ENCODE measurements at places on chromosomes 11 and 22.

DNA sequence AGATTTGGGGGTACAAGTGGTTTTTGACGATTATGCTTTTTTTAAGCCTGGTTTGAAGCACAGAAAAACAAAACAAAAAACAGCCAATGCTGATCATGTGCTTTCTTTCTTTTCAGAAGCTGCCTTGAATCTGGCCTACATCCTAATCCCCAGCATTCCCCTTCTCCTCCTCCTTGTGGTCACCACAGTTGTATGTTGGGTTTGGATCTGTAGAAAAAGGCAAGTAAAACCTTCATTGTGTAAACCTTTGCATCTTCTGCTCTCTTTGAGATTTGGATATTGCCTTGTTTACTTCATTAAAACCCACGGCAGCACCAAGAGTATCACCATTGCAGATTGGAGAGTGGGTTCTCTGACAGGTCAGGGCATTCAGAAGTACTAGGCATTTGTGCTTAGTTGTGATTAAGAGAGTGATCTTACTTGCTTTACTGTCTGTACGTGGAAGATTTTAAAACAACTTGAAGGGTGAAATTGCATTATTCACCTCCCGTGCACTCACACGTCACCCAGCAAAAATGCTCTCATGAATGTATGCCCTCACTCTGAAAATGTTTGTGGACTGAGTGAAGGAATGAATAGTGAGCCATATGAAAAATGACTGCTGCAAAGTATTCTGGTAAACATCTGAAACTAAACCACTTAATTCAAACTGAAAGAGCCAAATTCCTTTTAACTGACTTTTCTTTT is 17.0 kb downstream of the LAYN start:
- no peak for DNase-seq

GRCh38 chr11:78147807-78148206 is 8.4 kb upstream of the ALG8 start:
- DNase-seq = no peak

DNA sequence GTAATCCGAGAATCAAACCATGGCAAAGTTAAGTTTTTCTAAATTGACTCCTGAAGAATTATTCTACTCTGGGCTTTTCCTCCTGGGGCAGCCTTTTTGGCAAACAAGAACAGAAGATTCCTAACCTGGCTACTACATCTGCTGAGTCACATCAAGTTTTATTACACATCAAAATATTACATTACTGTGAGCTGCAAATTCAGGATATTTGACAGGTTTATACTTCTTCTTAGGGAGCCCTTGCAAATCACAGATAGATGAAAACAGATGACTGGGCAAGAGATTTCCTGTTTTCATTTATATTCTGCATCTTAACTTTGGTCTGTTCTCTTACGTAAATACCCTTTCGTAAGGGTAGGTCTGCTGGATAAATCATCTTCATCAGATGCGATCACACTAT is 23.6 kb downstream of the XRRA1 start:
- DNase-seq = no peak

- no peak for DNase-seq
Observed at GRCh38 chr11:76184551-76184993, 21.7 kb downstream of the WNT11 start.

GRCh38 chr22:48659404-48659996 is 1168.2 kb downstream of the BRD1 start:
- no peak for DNase-seq

DNA sequence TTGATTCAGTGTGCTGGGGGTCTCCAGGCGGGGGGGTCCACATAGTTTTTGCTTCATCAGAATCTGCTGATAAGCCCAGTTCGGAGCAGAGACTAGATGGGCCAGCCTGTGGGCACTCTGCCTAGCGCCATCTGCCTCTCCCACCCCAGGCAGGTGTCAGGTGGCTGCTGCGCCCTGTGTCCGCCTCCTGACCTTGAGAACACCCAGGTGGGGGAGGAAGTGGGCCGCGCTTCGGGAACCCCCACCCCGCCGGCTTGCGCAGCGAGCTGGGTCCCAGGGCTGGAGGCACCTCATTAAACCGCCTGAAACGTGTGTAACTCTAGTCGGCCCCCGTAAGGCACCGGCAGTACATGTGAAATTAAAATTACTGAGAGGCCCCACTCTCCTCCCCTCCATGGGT is 113.6 kb downstream of the KCNQ1 start:
- no peak for DNase-seq

- no peak for DNase-seq
Observed at GRCh38 chr22:23137905-23138561, 3.8 kb downstream of the RSPH14 start.

DNA sequence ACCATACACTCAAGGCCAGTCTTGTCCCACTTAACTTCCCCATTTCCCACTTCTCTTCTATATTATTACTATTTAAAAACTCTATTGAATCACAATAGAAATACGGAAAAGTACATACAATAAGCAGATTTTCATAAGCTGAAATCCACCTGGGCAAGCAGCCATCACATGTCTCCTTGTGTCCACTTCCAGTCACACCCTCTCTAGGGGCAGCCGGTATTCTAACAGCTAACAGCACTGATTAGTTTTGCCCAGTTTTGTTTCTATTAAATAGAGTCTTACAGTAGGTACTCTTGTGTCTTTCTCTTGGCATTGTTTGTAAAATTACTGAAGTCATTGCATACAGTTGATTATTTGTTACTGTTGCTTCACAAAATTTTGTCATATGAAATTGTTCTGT is 37.8 kb downstream of the PPP6R3 start:
- DNase-seq = no peak

- no peak for DNase-seq
Observed at GRCh38 chr11:120217941-120218694, 7.3 kb downstream of the OAF start.

DNA sequence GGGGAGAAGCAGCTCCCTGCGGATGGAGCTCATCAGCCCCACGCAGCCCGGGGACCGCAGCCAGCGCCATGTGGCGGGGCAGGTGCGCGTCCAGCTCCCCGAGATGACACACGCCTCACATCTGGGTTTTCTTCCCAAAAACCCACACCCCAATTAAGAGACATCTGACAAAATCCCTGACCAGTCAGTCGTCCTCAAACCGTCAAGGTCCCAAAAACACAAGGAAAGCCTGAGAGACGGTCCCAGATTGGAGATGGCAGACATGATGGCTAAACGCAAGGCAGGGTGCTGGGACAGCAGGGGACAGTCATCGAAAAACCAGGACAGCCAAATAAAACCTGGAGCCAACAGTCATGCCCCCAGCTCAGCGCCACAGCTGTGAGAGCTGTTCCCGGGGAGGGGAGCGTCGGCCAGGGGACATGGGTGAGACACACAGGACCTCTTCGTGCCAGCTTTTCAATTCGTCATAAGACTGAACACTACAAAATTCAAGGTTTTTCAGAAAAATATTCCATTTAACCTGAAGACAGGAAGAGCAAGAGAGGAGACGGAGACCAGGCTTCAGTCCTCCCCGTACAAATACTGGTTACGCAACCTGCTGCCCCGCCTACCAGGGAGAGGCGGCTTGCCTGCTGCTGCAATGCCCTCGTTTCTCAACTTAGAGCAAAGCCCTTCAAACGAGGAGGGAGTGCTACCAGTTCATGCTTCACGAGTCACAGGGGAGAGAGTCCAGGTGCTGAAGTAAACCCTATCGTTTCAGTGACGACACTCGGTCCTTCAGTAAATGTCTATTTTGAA is 10.5 kb downstream of the TOLLIP start:
- DNase-seq = no peak

- no peak for DNase-seq
Observed at GRCh38 chr11:116335891-116336290, 436.9 kb downstream of the BUD13 start.

DNA sequence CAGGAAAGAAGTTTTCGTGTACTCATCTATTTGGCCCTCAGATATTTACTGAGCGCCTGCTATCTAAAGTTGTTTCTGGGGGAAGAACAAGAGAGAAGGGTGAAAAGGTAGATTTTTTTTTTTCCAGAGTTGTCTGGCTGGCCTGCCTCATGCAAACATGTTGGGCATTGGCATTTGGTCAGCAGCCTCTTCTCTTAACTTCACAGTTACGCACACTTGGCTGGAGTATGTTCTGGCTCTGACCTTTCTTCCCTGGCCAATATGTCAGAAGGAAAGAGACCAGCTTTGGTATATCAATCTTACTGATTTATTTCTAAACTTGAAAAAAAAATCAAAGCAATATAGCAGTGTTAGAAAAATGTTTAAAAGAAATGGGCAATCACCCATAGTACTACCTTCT is 54.2 kb upstream of the GRAMD1B start:
- no peak for DNase-seq

GRCh38 chr11:13336246-13336878 is 58.8 kb downstream of the BMAL1 start:
- DNase-seq = no peak

GRCh38 chr11:129701706-129702105 is 113.9 kb upstream of the TMEM45B start:
- no peak for DNase-seq

DNA sequence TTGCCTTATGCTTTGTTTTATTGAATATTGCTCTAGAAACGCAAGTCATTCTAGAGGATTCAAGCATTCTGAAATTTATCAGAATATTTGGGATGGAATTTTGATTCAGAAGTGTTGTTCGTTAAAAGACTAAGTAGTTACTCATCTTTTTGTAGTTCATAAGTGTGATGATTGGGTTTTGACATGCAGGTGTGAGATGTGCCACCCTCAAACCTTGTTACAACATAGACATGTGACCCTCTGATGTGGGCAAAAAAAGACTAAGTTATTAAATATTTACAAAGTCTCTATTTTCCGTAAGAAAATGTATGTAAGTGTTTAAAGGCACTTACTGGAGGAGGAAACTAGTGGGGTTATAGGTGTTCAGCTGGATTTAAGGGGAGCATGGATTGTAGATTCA is 8.9 kb downstream of the YWHAH start:
- DNase-seq = no peak

DNA sequence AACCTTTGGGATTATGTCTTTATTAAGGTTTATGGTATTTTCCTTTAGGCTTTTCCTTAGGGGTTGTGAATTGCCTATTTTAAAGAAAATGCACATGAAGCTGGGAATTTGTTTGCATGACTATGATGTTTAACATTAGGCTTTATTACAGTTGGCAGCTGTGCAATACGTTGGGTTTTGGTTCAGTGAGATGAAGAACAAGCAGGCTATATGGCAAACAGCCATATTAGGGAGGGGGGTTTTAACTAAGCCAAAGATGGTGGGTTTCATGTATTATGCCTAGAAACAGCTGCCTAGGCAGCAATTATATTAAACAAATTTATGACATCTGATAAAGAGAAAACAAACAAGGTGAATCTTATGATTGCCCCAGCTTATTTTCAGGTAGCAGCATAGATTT is 880.8 kb downstream of the FAM181B start:
- no peak for DNase-seq

DNA sequence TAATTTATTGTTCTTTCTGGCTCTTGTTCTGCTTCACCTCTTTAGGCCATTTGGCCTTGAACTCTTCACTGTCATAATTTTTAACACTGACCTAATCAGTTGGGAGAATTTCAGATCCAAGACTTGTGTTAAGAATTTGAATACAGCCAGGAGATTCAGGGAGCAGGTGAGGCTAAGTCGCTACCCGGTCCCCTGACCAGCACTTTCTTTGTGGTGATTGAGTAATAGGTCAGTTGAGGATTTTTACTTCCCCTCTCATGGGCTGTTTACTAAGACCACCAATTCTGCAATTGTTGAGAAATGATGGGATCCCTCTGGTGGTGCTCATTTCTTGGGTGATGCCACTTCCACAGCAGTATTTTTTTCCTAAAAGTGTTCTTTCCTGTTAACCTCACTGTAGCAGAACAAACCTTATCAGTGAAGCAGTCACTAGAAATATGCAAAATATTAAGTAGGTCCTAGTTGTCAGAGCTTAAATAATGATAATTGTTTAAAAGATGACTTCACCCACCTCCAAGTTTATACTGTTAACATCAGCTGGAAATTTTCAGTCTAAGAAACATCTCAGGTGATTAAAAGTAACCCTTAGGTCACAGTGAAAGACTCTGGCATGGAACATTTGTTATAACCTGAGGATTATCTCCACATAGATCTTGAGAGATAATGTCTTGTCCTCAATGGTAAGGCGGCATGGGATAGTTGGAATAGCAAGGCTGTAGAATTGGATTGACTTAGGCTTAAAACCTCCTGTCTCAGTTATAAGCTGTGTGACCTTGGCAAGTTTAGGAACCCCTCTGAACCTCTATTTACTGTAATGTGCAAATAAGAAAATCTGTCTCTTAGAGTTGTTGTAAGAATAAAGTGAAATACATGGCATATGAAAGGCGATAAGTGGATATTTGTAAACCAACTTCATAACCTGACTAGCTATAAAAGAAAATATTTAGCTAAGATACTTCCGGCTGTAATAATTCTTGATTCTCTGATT is 41.3 kb downstream of the POLD3 start:
- DNase-seq = no peak

GRCh38 chr22:27475548-27475897 is 326.0 kb downstream of the MN1 start:
- DNase-seq = no peak

DNA sequence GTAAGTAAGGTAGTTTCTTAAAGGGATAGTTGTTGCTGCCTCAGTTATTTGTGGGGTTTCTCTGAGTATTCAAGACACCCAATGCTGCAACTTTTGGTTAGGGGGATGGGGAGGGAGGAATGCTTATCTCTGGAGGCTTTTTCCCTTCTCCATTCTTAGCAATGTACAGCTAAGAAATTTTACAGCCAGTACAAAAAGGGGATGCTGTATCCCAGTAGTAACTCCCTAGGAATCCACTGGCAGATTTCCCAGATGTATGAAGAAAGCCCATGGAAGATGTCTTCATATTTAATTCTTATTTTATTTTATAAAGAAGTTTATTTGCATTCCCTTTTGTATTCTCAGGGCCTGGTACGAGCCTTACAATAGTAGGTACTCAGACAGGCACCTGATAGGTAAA is 154.8 kb downstream of the ENTHD1 start:
- DNase-seq = no peak

GRCh38 chr11:933142-933851 is 7.6 kb downstream of the AP2A2 start:
- no peak for DNase-seq

DNA sequence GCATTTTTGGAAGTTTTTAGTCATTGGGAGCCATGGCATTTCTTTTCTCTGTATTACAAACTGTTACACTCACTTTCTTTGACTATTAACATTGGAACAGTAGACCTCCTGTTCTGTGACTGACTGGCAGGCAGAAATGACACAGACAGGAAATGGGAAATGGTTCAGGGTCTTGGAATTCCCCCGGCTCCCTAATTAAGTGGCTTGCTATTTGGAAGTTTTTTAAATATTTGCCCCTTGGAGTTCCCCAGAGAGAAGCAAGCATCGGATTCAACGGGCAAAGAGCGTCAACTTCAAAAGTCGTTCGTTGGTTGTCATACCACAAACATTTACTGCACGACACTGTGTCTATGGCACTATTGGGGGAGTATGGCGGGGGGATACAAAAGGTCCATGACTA is 1.1 kb upstream of the BIRC2 start:
- DNase-seq = no peak

Data from stimulated activated CD8-positive, alpha-beta memory T cell treated with anti-CD3 and anti-CD28 coated beads, Interleukin-2, amount 100 ng/mL, for 48 hours (primary cell).